ENCODE measurements at places on chromosomes 6 and 20. TPM values are rescaled to one million over a fixed set of nuclear protein-coding genes. Genes with fewer than 3 reads are reported as not detected.

DNA sequence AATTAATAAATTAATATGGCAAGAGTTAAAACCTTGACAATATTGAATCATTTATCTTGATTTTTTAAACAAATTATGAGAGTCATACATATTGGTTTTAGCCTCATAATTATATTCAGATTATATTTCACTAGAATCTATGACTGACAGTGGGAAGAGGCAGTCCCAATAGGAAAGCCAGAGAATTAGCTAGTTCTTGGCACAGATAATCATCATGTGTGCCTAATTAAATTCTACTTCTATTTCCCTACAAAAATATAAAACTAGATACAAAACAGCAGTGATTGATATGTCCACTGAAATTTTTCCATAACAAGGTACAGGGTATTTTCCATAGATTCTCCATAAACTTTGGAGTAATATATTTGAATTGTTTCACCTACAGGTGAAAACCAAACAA is 38.6 kb downstream of the COL9A1 start:
- H3K27me3 ChIP-seq = peaks cover 4% of the 10 kb centered on the region
- DNase-seq = no peak
- no peak overlapping the region for H3K4me3 ChIP-seq
- no peaks in the 10 kb centered on the region for H3K36me3 ChIP-seq
- H3K27ac ChIP-seq = no peak overlapping the region

DNA sequence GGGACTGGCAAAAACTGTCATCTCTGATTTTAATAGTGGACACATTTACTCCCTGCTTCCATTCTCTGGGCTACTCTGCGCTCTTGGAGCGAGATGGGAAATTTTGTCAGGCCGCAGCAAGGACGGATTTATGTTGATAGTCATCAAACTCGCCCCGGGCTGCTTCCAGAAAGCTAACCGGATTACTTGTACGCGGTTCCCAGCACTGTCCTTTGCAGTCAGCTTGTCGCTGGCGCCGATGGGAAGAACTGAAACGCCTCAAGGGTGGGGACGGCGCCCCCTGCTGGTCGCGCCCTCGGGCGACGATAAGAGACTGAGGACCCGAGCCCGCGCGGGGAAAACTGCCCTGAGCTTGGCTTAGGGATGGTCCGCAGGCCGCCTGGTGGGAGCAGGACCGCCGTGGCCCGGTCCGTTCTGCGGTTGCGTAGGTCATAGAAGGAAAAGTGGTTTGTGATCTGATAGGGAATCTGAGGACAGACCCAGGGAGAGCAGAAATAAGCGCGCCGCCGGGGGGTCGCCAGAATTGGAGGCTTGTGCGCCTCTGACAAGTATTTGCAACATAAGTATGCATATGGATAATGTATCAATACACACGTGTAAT is 984 bp upstream of the ABT1 start:
- H3K4me1 ChIP-seq = peaks cover 24% of the 10 kb centered on the region
- peaks cover 22% of the 10 kb centered on the region for H3K36me3 ChIP-seq
- H3K4me3 ChIP-seq = peak overlapping the region; percentile 40
- H3K27ac ChIP-seq = peak overlapping the region; percentile 91
- peak; percentile 82 for DNase-seq

DNA sequence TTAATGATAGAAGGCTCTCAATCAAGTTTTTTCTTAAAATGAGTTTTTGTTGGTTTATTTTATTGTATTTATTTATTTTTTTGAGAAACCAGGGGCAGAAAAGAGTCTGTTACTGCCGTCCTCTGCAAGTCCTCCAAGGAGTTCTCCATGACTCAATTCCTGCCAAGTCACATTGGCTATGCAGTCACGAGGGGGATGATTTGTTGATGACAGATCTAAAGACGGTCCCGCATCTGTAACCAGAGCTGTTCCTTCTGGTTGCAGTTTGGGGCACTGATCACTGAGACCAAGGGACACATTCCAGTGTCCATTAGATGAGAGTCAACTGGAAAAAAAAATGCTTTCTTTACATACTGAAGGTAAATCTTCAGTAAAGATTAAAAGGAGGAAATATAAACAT is 13.9 kb upstream of the TSHZ2 start:
- no peaks in the 10 kb centered on the region for H3K36me3 ChIP-seq
- no peak overlapping the region for H3K27ac ChIP-seq
- DNase-seq = no peak
- H3K4me1 ChIP-seq = no peaks in the 10 kb centered on the region
- no peaks in the 10 kb centered on the region for H3K27me3 ChIP-seq

- no peaks in the 10 kb centered on the region for H3K36me3 ChIP-seq
- no peaks in the 10 kb centered on the region for H3K27me3 ChIP-seq
- no peak for DNase-seq
- H3K4me1 ChIP-seq = no peaks in the 10 kb centered on the region
- no peak overlapping the region for H3K4me3 ChIP-seq
Observed at GRCh38 chr6:140101367-140101766, 726.9 kb upstream of the CITED2 start.

- no peak overlapping the region for H3K4me3 ChIP-seq
- H3K36me3 ChIP-seq = peaks cover 14% of the 10 kb centered on the region
- H3K27ac ChIP-seq = no peak overlapping the region
- no peak for DNase-seq
- H3K27me3 ChIP-seq = no peaks in the 10 kb centered on the region
- H3K4me1 ChIP-seq = no peaks in the 10 kb centered on the region
Observed at GRCh38 chr20:37868851-37869333, 34.0 kb upstream of the VSTM2L start.

GRCh38 chr6:12958052-12958706 is 241.6 kb downstream of the PHACTR1 start:
- DNase-seq = no peak
- peaks cover 11% of the 10 kb centered on the region for H3K4me1 ChIP-seq
- no peak overlapping the region for H3K27ac ChIP-seq
- H3K36me3 ChIP-seq = no peaks in the 10 kb centered on the region
- no peak overlapping the region for H3K4me3 ChIP-seq
- peaks cover 8% of the 10 kb centered on the region for H3K27me3 ChIP-seq

DNA sequence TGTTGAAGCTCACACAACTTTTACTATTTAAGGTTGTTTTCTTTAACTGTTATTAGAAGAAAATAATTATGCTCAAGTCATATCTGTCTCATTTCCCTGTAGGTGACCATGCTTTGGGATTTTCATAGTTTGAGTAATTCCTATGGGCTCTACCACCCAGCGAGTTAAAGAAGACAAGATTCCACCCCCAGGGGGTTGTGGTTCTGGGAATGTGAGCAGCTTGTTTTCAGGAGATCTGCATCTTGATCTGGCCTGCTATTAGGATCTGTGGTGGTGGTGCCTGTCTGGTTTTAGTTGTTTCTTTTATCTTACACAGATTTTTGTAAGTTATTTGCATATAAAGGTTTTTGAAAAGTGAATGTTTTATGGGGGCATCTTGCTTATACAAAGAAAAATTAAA is 20.2 kb upstream of the REV3L start:
- no peaks in the 10 kb centered on the region for H3K36me3 ChIP-seq
- no peaks in the 10 kb centered on the region for H3K27me3 ChIP-seq
- DNase-seq = no peak
- H3K27ac ChIP-seq = no peak overlapping the region

DNA sequence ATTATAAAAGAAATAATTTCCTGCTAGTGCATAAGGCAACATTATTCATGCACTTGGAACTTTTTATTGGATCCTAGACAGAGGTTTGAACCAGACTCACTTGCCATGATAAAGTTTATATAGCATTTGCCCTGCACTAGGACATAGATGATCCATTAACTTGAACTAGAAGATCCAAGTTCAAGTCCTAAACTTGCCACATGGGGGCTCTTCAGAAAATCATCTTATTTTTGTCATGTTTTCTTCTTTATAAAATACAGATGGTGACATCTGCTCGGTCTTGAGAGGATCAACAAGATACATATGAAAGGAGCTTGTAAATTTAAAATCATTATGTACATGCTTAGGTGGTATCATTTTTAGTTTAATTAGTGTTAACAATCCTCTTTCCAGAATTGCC is 94.5 kb downstream of the SIM1 start:
- no peaks in the 10 kb centered on the region for H3K27me3 ChIP-seq
- no peaks in the 10 kb centered on the region for H3K36me3 ChIP-seq
- no peak for DNase-seq
- H3K4me3 ChIP-seq = no peak overlapping the region
- H3K4me1 ChIP-seq = no peaks in the 10 kb centered on the region
- H3K27ac ChIP-seq = no peak overlapping the region

GRCh38 chr20:63180569-63181185 is 35.3 kb downstream of the YTHDF1 start:
- peaks cover 16% of the 10 kb centered on the region for H3K4me1 ChIP-seq
- no peak overlapping the region for H3K4me3 ChIP-seq
- no peak for DNase-seq
- H3K27me3 ChIP-seq = peaks cover 21% of the 10 kb centered on the region
- H3K36me3 ChIP-seq = no peaks in the 10 kb centered on the region

DNA sequence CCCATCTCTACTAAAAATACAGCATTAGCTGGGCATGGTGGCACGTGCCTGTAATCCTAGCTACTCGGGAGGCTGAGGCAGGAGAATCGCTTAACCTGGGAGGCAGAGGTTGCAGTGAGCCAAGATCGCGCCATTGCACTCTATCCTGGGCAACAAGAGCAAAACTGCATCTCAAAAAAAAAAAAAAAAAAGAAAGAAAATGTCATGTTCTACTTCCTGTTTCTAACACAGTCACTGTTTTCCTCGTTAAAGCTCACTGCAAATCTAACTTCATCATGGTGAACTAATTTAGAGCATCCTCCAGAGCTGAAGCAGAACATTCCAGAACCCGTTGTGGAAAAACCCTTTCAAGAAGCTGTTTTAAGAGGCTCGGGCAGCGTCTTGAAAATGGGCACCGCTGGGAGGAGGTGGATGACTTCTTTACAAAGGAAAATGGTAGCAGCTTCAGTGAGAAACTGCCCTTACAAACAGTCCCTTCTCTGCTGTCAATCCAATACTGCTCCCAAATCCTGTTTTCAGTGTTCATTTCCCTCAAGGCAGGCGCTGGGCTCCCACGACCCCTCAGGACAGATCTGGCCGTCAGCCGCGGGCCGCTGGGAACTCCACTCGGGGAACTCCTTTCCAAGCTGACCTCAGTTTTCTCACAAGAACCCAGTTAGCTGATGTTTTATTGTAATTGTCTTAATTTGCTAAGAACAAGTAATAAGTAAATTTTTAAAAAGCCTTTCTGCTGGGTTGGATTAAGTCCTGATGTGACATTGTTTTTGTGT is 12.5 kb downstream of the CTSZ start:
- no peaks in the 10 kb centered on the region for H3K4me1 ChIP-seq
- H3K27me3 ChIP-seq = no peaks in the 10 kb centered on the region
- no peak overlapping the region for H3K27ac ChIP-seq
- peaks cover 53% of the 10 kb centered on the region for H3K36me3 ChIP-seq
- no peak overlapping the region for H3K4me3 ChIP-seq

- H3K27me3 ChIP-seq = no peaks in the 10 kb centered on the region
- H3K36me3 ChIP-seq = peaks cover 11% of the 10 kb centered on the region
- no peak overlapping the region for H3K27ac ChIP-seq
Observed at GRCh38 chr20:58896820-58897219, 44.3 kb downstream of the GNAS start.

DNA sequence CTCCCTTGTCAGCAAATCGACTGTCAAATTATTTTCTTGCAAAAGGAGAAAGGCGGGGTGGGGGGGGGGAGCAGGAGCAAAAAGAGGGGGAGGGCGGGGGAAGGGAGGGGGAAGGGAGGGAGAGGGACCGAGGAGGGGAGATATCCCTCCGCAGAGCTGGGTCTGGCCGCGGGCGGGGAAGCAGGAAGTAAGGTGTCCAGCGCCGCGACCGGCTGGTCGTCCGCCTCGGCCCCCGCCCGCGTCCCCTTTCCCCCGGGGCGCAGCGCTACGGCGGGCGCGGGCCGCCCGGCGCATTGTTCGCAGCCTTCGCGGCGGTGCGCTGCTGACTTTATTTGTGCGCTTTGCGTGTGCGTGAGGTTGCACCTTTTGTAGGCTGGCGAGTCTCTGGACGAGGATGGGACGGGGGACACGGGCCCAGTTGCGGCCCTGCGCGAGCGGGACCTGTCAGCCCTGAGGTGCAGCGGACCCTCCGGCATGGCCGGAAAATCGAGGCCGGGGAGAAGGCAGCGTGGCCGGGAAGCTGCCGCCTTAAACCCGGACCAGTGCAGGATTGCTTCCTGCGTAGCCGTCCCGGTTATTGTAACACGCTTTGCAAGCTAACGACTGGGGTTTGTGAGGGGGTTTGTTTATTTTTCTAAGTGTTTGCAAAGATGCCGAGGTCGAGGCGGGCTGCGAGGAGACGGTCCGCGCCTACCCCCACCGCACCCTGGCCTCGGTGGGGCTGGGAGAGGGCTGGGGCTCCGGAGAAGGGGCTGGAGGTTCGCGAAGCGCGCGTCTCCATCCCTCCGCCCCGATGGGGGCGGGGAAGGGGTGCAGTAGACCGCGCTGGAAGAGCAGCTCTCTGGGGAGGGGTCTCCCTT is 675 bp upstream of the TRERF1 start:
- H3K36me3 ChIP-seq = no peaks in the 10 kb centered on the region
- H3K27me3 ChIP-seq = no peaks in the 10 kb centered on the region
- H3K4me1 ChIP-seq = peaks cover 35% of the 10 kb centered on the region
- peak; percentile 67 for DNase-seq
- H3K27ac ChIP-seq = peak overlapping the region; percentile 36

GRCh38 chr6:55868771-55869479 is 6.5 kb downstream of the BMP5 start:
- H3K4me3 ChIP-seq = no peak overlapping the region
- H3K36me3 ChIP-seq = no peaks in the 10 kb centered on the region

GRCh38 chr6:10078581-10078980 is 336.3 kb downstream of the TFAP2A start:
- no peak for DNase-seq
- no peak overlapping the region for H3K4me3 ChIP-seq
- H3K27ac ChIP-seq = no peak overlapping the region
- H3K36me3 ChIP-seq = no peaks in the 10 kb centered on the region
- no peaks in the 10 kb centered on the region for H3K4me1 ChIP-seq

DNA sequence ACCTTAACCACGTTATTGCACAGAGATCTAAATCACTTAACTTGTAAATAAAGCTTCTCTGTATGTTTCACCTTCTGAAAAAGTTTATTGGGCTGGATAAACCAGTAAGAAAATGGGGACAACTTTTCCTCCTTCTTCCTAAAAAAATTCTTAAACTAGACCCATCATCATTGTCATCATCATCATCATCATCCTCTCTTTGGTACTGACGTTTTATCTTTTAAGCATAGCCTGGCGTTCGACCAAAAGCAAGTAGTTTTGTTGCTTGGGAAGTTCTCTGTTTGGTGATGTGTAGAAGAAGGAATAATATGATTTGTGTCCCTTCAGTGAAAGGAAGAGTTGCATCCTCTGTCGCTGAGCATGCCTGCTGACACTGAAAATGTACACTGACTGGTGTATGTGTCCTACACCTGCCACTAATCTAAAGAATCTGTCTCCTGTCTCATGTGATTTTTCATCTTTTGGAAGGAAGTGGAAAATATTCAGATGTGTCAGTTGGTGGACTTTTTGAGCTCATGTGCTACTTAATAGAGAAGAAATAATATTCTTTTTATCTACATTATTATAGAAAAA is 2.5 kb downstream of the CLVS2 start:
- no peak for DNase-seq
- no peak overlapping the region for H3K27ac ChIP-seq
- H3K4me1 ChIP-seq = no peaks in the 10 kb centered on the region
- H3K27me3 ChIP-seq = no peaks in the 10 kb centered on the region

SPATS1 gene
- not detected for total RNA-seq

HLA-A gene
- total RNA-seq = 2,200 TPM

STMN3 gene
- total RNA-seq = 120 TPM

SIRPD gene
- 0.17 TPM for total RNA-seq

TREML2 gene
- 0.35 TPM for total RNA-seq
